Hypothalamus (tissue), 51 donors: ENCODE measurements at places on chromosomes 4 and X.

GRCh38 chr4:1467581-1468458, 61.6 kb upstream of the NKX1-1 start:
- DNase-seq: no peak

GRCh38 chrX:24619647-24620046, 27.5 kb downstream of the PCYT1B start:
- peak; percentile 2 for DNase-seq

GRCh38 chr4:152004801-152005200, 244.0 kb upstream of the GATB start:
- no peak for DNase-seq

GRCh38 chr4:150268444-150268843, 190.2 kb downstream of the DCLK2 start:
- DNase-seq: no peak

GRCh38 chrX:108270280-108270679, 167.9 kb downstream of the COL4A6 start:
- no peak for DNase-seq

DNA sequence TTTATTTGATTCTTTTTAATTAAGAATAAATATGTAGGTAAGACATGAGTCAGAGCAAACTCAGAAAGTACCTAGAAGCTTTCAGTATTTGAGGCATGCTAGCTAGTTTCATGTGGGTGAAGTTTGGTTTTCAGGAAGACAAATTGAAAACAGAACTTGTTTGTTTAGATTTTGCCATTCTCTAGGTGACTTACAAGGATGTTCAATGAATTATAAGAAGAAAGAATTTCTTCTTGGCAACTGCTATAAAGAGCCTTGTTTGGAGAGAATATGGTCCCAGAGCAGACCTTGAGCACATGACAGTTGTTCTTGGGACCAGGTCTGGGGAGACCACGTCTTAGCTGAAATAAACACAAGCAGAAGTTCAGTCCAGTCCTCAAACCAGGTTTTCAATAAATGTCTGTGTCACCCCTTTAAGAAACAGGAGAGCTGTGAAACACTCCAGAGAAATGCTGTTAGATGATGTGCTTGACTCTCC, 38.0 kb upstream of the IL21 start:
- no peak for DNase-seq

DNA sequence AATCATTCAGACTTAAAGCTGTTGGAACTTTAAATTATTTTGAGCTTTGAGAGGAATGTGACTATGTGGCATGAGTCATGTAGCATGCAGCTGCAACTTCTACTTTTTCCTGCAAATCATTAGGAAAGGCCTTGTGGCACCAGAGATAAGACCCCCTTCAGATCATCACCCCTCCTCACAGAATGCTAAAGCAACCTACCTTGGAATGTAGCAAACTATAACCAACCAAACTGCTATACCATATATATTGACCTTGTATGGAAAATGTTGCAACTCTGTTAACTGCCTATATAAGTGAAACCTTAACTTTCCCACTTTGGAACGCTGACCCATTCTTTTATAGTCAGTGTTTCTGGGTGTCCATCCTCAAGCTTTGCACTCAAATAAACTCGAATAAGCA, 32.0 kb downstream of the ATXN3L start:
- no peak for DNase-seq

DNA sequence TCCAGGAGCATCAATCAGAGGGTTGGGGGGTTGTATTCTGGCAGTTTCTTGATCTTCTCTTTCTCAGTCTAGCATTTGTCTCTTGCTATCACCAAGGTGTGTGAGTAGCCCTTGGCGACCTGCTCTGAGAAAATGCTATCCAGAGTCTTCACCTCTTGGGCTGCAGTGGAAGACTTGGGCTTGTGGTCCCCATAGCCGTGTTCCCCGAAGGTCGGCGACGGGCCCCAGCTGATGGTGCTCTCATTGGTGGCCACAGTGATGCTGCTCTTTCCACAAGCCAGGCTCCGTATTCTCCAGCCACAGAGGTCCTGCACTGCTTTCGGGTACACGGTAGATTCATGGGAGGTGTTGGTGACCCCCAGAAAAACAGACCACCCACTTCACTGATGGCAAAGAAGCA, 25.9 kb upstream of the ETNPPL start:
- no peak for DNase-seq

DNA sequence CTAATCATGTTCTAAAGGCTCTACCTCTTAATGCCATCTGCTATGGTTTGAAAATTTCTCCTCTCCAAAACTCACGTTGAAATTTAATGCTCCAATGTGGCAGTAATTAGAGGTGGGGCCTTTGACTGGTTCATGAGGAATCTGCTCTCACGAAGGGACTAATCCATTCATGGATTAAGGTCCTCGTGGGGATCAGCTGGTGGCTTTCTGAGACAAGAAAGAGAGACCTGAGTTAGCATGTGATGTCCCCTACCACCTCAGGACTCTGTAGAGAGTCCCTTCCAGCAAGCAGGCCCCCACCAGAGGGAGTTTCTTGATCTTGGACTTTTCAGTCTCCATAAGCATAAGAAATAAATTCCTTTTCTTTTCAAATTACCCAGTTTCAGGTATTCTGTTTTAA, 65.3 kb downstream of the WDFY3 start:
- DNase-seq: no peak

GRCh38 chr4:83964996-83965541, 429.2 kb downstream of the GPAT3 start:
- no peak for DNase-seq

- no peak for DNase-seq
Observed at GRCh38 chr4:82741188-82741587, 57.4 kb downstream of the SCD5 start.

DNA sequence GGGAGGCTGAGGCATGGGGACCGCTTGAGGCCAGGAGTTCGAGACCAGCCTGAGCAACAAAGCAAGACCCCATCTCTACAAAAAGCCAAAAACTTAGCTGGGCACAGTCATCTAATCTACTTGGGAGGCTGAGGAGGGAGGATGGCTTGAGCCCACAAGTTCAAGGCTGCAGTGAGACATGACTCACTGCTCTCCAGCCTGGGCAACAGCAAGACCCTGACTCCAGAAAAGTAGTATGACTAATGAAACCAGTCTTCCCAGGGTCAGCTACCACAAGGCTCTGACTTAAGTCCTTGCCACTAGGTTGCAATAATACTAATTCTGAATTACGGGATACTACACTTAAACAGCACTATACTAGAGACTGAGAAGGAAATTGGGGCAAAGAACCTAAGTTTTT, 33.1 kb downstream of the ERVMER34-1 start:
- DNase-seq: no peak

GRCh38 chrX:70720721-70721120, 187.8 kb downstream of the TEX11 start:
- DNase-seq: no peak
